Upper lobe of right lung (tissue), 1 donor: ENCODE measurements at places on chromosomes 5 and 9.

GRCh38 chr5:75617736-75618352 is 6.6 kb downstream of the ANKDD1B start:
- no peak for DNase-seq

GRCh38 chr9:88580961-88581360 is 46.0 kb downstream of the NXNL2 start:
- no peak for DNase-seq

GRCh38 chr9:37939575-37940095 is 35.7 kb upstream of the SLC25A51 start:
- DNase-seq: no peak

GRCh38 chr9:136199391-136200288 is 5.3 kb downstream of the LHX3 start:
- DNase-seq: no peak

DNA sequence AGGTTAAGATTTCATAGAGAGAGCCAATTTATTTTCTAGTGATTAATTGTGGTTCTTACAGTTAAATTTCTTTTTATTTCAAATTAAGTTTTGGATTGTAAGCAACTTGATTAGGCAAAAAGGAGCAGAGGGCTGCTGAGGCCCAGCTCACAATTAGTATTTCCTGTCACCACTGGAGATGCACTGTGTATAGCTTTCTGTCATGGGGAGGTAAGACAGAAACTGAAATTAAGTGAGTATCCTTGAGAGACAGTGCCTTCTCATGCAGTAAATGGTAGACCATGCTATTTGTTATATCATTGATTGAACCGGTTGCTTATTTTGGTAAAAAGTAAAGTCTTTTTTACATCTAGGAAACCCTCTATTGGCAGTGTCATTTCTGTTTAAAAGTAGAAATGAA is 190.7 kb downstream of the CCDC171 start:
- no peak for DNase-seq

DNA sequence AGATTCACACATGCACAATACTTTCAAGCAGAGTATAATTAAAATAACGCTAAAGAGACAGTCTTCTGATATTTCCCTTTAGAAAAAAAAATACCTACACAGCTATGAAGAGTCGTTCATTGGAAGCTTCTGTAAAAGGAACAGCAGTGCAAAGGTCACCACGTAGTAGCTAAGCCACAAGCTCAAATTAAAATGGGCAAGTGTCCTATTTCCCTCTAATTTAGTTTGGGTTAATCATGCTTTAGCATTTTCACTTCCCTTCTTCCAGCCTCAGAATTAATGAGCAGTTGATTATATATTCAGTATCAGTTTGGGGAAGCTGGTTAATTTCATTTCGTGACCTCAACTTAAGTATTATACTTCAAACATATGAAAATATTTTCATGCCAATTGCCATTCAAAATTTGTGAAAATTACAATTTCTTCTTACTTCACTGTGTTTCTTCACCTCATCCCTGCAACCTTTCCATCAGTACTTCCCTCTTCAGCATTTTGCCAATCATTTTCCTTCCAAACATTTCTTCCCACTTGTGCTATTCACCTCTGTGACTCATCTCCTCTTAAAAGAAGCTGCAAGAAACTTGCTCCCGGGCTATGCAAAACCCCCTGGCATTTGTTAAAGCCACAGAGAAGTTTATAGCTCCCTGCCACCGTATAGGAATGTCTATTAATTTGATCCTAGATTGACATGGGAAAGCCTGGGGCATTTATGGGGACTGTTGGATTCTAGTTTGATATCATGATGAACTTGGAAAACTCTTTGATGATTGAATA is 83.0 kb downstream of the DMRTA1 start:
- no peak for DNase-seq

GRCh38 chr9:106772523-106773290 is 90.3 kb upstream of the ZNF462 start:
- DNase-seq: no peak

- no peak for DNase-seq
These were observed 47.0 kb upstream of the TGFBR1 start for GRCh38 chr9:99057665-99058625.

GRCh38 chr5:117204404-117204803 is 629.8 kb upstream of the SEMA6A start:
- no peak for DNase-seq

DNA sequence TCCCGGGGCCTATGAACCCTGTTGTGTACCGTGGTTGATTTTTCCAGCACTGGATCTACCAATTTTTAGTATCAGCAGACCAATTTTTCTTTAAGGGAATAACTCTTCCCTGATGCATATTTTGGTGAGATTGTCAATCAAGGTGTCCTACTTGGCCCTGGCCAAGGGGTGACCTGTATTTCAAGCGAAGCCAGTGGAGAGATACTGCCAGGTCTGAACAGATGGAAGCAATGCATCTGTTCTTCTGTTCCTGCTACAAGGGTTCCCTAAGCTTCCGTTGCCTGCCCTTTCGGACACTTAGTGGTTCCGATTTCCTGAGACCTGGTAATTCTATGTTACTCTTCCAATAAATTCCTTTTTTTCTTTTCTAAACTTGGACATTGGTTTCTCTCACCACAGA is 37.3 kb downstream of the ADAM19 start:
- no peak for DNase-seq

- no peak for DNase-seq
These were observed 21.3 kb downstream of the PRDM9 start for GRCh38 chr5:23528677-23529076.

DNA sequence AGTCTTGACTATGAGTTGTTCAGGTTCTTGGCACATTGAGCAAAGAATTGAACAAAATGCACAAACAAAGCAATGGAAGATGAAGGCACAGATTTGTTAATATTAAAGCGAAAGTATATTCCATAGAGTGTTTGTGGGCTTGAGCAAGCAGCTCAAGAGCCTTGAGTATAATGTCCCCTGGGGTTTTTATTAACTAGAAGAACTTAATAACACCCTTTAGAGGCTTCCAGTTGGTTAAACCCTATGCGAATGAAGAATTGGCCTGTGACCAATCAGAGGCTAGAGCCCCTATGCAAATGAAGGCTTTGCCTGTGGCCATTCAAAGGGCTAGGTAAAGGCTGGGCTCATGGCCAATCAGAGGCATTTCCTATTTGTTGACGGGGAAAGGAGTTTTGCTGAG is 135.3 kb upstream of the IL12B start:
- DNase-seq: no peak

- DNase-seq: no peak
These were observed 47.0 kb upstream of the HOMER1 start for GRCh38 chr5:79560771-79561524.

- DNase-seq: no peak
These were observed 80.7 kb downstream of the MVB12B start for GRCh38 chr9:126407114-126407870.

DNA sequence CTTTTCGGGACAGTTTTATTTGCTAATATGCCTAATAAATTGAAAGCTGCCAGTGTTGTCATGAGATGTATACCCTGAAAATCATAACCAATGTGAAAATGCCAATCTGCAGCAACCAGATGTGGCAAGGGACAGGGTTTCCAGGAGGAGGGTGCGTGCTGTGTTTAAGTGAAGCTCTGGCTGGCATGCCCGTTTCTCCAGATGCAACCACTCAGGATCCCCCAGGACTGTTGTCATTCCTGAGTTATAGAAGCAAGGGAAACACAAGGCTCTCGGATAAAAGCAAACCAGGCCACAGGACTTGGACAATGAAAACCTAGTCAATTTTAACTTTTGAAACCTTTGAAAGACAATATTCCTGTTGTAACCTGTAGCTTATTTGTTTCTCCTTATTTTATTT is 360.2 kb downstream of the SLIT3 start:
- DNase-seq: no peak

DNA sequence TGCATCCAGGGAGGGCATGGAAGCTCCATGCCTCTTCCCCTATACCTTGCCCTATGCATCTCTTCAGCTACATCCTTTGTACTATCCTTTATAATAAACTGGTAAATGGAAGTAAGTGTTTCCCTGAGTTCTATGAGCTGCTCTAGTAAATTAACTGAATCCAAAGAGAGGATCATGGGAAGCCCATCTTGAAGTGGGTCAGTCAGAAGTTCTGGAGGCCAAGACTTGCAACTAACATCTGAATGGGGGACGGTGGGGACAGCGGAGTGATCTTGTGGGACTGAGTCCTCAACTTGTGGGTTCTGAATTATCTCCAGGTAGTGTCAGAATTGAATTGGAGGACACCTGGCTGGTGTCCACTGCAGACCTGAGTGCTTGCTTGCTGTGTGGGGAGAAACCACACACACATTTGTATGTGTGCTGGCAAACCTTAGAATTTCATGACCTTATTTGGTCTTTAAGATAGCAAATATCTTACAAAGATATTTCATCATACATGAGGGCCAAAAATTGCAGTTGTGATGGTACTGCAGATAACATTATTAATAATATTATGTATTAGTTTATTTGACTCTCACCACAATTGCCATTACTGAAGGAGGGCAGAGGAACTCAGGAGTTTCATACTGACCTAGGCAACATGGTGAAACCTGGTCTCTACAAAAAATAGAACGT is 5.5 kb upstream of the PRELID2 start:
- no peak for DNase-seq

DNA sequence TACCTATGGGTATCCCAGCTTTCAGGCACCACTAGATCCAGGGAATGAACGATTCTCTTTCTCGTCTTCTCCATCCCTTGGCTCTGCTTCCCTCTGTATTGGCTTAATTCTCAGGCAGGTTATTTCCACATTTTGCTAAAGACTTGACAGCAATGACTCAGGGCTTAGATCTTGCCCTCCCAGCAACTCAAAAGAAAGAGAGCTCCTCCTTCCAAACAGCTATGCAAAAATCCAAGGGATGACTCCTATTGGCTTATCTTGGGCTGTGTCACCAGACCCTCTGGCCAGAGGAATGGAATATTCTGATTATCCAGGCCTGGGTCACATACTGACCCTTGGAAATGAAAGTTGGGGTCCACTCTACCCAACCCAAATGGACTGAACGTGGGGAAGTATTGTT is 270.2 kb downstream of the NTRK2 start:
- DNase-seq: no peak

DNA sequence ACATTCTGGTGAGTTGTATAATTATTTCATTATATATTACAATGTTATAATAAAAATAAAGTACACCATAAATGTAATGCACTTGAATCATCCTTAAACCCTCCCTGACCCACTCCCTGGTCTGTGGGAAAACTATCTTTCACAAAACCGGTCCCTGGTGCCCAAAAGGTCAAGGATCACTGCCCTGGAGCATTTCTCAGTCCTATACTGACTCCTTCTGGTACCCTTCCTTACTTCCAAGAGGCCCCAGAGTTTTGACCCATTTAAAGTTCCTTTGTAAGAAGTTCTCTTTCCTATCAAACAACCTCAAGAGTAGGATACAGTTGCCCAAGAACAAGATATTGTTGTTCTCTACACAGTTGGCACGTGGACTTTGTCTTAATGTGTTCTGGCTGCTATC is 88.9 kb upstream of the TRPM3 start:
- no peak for DNase-seq

GRCh38 chr9:107759823-107760166 is 270.2 kb upstream of the KLF4 start:
- DNase-seq: no peak

DNA sequence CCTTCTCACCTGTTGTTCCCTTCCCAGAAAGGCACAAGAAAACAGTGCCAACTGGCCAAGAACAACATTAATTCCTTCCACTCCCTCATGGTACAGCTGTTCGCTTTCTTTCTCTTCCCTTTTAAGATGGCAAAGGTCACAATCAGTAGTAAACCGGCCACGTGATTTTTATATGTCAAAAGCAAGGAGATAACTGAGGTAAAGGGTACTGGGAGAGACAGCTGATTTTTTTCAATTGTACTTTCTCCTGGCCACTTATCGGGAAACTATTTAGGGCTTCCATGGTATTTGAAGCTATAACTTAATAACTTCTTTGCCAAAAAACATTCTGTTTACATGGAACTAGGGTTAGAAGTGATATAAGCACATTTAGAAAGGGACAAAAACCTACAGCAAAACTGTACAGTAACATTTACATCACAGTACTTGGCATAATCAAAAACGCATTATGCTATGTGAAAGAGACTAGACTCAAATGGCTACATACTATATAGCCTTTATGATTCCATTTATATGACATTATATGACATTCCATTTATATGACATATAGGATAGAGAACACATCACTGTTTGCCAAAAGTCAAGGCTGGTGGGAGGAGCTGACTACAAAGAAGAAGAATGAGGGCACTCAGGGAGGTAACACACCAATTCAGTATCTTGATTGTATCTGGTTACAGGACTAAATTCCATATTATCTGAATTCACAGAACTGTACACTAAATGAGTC is 24.8 kb downstream of the PLPP1 start:
- no peak for DNase-seq

DNA sequence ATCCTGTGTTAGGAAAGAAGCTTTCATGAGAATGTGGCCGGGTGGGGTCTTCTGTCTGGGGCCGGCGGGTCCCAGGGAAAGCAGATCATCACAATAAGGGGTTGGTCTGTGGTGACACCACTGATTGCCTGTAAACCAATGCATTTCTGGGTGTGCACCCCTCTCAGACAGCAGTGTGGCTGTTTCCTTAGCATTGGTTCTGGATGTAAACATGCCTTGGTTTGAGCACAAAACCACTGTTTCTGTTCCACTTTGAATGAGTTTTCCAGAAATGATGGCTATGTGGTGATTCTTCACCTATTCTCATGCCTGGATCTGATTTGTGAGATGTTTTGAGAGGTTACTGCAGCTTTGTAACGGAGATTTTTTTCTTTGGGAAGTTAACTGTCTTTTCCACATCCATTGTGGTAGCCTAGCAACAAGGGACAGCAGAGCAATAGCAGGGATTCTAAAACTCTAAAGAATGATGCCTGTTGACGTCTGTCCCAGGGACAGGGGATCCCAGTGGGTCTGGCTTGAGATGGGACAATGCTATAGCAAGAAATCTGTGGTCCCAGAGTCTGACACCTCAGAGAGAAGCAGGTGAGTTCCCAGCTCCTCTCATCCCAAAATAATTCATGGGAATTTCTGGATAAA is at the start of gene CCDC192:
TSS of gene CCDC192 (plus strand) at position 466 of the 636 bp plus-strand sequence. CDS start at position 521, 55 bp downstream.
- no peak for DNase-seq

- no peak for DNase-seq
These were observed 5.0 kb upstream of the QRFP start for GRCh38 chr9:130901498-130902203.

DNA sequence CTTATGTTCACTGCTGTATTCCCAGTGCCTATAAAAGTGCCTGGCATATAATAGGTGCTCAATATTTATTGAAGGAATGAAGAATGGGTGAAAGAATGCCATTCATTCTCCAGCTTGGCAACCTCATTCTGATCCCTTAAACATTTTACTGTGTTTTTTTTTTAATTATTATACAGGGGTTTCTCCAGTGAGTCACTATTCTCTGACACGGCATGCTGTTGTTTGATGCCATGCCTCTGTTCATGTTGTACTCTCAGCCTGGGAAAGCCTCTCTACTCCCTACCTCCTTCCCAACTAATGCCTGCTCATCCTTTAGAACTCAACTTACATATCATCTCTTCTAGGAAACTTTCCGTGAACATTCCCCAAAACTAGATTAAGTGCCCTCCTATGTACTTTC is 70.2 kb upstream of the PHF24 start:
- no peak for DNase-seq

DNA sequence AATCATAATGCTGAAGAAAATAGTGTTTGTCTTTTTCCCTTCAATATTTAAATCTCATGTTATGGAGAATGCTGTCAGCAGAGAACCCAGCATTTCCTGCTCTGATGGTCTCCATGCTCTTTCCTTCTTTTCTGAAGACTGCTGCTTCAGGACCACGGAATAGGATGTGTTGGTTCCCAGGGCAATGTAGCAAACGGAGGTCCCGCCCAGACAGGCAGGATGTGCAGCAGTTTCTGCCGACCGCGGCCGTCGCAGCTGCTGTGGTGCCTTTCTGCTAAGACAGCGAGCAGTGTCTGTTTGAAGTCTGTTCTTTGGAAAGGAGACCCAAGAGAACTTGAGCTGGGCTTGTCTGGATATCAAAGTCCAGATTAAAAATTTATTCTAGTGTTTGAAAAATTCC is 654.3 kb downstream of the CCDC171 start:
- DNase-seq: no peak
